ENCODE measurements at places on chromosomes 11 and 22.

DNA sequence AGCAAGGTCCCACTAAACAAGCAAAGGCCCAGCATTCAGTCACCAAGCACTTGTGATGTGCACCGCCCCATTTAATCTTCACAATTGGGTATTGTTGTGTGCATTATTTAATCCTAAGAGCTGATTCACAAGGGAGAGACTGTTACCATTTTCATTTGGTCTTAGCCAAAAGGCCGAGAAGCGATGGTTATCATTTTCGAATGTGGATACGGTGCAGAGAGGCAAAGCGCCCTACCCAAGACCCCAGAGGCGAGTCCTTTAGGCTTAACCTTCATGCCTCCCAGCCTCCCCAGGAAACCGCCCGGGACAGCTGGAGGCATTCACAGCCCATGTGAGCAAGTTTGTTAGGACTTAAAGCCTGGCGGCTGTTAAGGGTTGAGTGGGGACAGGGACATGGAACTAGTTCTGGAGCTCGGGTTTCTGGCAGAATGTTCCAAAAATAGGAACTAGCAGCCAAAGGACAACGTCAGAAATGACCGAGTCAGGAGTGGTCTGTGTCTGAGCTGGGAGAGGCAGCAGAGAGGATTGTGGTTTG is 13.0 kb upstream of the UPK3A start:
- no peak for DNase-seq

GRCh38 chr11:45815747-45816146 is 10.8 kb downstream of the SLC35C1 start:
- no peak for DNase-seq

GRCh38 chr22:20107951-20108756 is 7.8 kb upstream of the RANBP1 start:
- DNase-seq, result no peak

DNA sequence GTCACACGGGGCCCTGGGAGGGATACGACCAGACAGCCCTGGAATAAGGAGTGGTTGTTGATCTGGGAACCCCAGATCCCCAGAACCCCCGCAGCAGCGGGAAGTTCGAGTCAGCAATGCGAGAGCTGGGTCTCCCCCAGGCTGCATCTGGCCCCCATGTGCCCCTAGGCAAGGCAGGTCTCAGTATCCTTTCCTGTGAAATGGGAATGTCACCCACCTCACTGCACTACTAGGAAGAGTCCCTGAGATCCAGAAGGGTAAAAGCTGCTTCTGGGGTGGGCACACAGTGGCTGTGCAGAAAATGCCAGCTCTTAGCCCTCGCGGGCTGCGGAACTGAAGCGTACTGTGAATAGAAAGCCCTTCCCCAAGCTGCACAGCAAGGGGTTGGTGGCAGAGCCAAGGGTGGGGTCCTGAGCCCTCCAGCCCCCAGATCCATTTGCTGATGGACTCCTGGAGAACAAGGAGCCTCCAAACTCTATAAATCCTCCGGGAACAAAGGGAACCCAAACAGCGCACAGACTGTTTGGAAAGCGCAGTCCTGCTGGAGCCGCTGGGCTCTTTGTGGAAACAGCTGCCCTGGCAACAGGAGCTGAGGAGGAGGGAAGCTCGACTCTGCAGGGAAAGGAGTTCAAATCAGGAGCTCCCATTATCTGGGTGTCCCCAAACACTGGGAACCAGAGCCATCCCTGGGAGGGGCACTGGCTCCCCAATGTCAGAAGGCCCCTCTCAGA is 68.2 kb upstream of the SHISAL1 start:
- no peak for DNase-seq

DNA sequence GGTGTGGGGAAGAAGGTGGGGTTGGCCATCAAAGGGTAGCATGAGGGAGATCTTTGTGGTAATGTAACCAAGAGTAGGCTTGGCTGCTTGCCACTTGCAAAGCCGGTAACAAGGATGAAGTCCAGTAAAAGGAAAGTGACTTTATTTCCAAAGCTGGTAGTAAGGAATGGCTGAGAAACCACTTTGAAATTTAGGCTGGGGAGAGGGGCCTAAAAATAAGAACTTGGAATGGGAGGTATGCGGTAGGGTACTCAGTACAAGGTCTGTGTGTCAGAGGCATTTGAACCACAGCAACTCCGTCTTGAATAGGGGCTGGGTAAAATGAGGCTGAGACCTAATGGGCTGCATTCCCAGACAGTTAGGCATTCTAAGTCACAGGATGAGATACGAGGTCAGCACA is 216.0 kb upstream of the ISX start:
- no peak for DNase-seq

DNA sequence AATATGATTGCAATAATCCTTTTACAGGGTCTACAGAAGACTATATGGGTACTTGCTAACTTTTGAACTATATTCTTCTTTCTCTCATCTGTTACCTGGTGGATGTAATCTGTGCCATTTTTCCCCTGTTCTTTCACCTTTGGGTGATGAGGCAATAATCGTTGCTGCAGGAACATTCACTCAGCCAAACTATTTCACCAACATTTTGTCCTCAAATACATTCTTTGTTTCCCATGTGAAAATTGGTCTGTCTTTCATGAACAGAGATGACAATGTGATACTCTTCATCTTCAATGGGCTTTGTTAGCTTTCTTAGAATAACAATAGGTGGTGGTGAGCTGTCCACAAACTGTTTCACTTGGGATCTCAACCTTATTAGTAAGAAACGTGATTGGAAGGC is 52.1 kb upstream of the CAPRIN1 start:
- no peak for DNase-seq

GRCh38 chr11:20008871-20009644 is 151.2 kb downstream of the DBX1 start:
- DNase-seq, result no peak

- no peak for DNase-seq
Measured at GRCh38 chr22:42025421-42025820, 26.8 kb downstream of the WBP2NL start.

- no peak for DNase-seq
Measured at GRCh38 chr11:113261709-113262475, 52.5 kb upstream of the TTC12 start.

DNA sequence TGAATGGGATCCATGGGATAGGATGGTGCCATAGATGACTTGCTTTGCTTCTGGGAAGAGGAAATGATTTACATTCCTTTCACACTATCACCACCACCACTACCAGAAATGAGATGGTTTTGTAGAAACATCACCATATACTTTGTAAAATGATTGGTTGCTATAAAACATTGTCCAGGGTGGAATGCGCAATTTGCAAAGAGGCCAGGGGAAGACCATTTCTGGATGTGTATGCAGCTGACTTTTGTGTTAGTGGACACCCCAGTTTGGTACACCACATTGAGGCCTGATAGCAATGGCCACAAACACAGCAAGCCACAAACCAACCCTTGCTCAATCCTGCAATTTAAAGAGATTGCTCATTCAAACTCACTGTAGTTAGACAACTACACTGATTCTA is 56.7 kb upstream of the RCN1 start:
- no peak for DNase-seq

DNA sequence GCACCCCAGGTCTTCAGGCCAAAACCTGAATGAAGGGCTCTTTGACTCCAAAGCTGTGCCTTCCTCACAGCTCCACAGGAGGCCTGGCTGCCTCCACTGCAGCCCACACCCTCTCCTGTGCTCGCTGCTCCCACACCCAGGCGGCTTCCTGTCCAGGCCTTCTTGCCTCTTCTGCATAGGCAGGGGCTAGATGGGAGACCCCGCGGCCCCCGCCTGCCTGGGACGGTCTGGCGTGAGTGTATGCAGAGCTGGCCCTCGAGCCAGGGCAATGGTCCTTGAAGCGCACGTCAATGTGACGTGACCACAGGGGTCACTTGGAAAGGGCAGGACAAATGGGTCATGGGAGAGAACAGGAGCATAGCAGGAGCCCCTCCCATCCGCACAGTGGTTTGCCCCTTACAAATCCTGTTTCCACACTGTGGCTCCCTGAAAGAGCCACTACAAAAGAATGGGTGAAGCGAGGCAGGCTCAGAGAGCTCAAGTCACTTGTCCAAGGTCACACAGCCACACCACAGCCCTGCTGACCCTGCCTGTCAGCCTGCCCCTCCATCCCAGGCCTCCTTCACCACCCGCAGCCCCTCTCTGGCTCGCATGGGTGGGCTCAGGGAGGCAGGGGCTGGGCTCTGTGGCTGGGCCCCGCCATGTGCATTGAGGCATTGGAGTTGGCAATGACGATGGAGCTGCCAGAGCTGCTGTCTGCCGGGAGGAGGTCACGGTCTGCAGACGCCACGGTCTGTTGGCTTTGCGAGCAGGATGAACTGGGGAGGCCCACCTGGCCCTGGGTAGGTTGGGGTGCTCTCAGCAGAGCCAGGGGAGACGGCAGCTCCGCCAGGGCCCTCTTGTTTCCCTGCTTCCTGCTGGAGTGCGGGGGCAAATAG is 71.2 kb upstream of the WNT11 start:
- no peak for DNase-seq

- no peak for DNase-seq
Measured at GRCh38 chr11:111733611-111734088, 32.5 kb downstream of the PPP2R1B start.

GRCh38 chr11:96246718-96247552 is 96.1 kb downstream of the MAML2 start:
- DNase-seq, result no peak

DNA sequence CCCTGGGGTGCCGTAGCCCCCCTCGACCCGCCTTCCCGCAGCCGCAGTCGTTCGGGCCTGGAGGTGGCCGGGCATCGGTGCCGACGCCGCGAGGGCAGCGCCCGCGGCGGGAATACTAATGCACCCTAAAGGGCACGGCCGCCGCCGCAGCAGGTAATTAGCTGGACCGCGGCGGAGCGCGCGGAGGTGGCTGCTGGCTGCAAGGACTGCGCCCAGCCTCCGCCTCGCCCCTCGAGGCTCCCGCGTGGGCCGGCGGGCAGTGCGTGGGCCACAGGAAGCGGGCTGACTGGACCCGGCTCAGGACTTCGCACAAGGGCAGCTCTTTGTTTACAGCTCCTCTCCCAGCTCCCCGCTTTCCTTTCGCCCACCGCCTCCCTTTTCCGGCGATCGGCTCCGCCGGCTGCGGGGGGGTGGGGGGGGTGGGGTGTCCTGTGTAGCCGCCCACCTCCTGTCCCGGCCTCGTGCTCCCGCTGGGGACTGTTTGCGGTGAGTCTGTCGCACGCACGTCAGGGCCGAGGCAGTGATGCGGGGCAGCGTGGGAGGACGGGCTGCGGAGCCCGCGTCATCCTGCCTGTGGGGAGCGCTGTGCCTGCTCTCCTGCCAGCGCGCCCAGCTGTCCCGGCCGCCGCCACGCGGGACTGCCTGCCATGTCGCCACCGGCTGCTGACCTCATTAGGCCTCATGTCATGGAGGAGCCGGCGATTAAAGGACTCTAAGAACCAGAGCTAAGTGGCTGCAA is 53.2 kb downstream of the GRIK4 start:
- DNase-seq, result no peak

- DNase-seq, result no peak
Measured at GRCh38 chr11:130514316-130514715, 65.9 kb downstream of the ADAMTS15 start.

DNA sequence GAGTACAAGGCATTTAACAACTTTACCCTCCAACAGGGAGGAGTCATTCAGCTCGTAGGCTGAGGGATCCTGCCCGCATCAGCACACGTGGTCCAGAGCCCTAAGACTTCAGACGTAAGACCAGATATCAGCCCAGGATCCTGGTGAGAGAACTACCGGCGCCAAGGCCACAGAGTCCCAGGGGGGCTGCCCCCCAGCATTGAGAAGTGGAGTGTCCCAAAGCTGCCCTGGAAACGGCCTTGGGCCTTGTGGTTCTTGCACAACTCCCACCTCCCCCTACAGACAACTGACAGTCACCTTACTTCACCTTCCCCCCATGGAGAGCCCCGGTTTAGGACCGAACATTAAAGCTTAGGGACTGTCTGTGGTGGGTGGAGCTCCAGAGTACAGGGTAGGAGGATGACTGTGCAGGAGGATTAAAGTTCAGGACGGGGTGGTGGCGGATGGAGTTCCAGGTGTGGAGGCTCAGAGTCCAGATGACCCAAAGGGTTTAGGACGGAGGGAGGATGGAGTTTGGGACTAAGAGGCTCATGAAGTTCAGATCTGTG is 1.0 kb downstream of the C11orf91 start:
- DNase-seq, result no peak

DNA sequence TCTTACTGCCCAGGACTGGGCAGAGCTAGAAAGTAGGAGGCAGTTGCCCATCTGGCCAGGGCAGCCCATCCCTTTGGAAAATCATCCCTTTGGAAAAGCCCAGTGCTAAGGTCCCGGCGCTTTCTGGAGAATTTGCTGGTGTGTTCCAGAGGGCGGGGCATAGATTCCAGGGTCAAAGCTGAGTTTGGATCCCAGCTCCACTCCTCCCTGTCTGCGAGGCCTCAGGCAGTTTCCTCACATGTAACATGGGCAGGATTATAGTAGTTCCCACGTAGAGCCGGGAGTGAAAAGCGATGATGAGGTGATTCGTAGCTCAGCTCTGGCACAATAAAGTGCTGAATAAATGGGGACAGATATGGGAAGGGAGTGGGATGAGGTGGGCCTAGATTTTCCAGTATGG is 31.4 kb upstream of the LRRC10B start:
- no peak for DNase-seq

DNA sequence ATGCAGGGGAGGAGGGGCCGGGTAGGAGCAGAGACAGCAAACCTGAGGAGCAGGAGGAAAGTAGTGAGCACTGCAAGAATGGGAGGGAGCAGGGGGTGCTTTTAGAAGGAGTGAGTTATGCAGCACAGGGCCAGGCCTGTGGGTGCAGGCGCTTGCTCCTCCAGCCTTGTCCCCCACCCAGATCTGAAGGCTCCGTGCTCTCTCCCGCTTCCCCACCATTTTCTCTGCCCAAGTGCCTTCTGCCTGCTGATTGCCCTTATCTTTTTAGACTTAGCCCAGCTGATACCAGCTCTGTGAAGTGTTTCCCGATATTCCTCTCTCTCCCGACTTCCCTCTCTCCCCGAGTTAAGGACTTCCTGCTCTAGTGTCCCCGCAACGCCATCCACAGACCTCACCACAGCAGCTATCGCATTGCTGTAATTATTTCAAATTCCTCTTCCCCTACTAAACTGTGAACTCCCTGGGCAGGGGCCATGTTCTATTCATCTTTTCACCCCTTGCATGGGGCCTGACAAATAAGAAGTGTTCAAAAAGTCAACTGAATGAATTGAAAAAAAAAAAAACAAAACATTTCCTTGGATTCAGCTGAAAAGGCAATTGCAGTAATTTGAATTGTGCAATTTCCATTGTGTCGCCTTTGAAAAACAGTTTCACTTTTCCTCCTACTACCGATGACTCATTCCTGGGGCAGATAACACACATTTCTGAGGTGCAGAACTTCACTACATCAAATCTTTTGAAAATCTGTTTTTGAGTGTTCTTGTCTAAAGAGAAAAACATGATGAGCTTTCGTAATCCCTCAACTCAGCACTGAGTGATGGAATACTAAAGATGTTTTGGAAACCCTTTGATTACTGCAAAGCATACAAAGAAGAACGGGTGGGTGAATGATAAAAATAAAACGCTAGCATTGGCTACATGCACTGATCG is 69.7 kb upstream of the BMAL1 start:
- no peak for DNase-seq

DNA sequence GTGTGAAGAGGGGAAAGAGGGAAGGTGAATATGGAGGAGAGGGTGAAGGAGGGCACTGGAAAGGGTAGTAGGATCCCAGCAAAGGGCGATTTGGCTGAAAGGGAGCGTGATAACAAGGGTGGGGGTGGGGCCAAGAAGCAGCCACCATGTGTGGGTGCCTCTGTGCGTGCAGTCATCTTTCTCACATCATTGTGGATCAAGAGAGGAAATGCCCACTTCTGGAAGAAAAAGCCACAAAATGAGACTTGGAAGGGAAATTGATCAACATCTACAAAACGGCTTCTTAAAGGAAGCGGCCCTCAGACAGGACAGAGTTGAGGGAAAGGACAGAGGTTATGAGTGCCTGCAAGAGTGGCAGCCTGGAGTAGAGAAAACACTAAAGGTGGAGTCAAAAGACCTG is 1.2 kb upstream of the CXCR5 start:
- DNase-seq, result no peak

All from NK-92 treated with Interleukin-12 subunit alpha and Interleukin-12 subunit beta, amount 100 ng/mL, for 24 hours (cell line).